CD4-positive, alpha-beta memory T cell (primary cell): ENCODE measurements at places on chromosomes 6 and 20. TPM values are rescaled to one million over a fixed set of nuclear protein-coding genes. Genes with fewer than 3 reads are reported as not detected.

The PRND gene
- not detected for polyA plus RNA-seq

The LST1 gene
- 34.8 TPM for polyA plus RNA-seq

DNA sequence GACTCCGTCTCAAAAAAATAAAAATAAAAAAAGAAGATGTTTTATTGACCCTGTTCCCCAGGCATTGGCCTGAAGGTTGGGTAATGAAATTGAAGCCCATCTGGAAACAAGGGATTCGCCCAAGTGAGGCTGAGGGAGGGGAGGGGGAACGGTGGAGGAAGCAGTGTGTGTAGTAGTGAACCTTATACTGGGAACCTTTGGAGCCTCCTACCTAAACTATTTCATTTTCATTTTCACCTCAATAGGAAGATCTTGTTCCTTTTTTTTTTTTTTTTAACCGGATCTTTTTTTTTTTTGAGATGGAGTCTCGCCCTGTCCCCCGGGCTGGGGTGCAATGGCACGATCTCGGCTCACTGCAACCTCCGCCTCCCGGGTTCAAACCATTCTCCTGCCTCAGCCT, 13.2 kb upstream of the ZBTB22 start:
- no peak for DNase-seq

- no peak for DNase-seq
Observed at GRCh38 chr6:156970595-156971112, 193.5 kb downstream of the ARID1B start.

DNA sequence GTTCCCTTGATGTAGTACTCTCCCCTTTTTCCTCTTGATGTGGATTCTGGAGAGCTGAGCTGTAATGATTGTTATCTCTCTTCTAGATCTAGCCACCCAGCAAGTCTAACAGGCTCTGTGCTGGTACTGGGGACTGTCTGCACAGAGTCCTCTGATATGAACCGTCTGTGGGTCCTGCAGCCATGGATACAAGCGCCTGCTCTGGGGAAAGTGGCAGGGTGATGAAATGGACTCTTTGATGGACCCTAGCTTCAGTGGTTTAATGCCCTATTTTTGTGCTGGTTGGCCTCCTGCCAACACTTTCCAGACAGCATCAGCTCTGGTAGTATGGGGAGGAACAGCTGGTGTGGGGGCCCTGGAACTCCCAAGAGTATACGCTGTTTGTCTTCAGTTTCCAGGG, 216.3 kb downstream of the ADGRG6 start:
- no peak for DNase-seq

- no peak for DNase-seq
Observed at GRCh38 chr6:47147836-47148344, 105.8 kb upstream of the ADGRF1 start.

- no peak for DNase-seq
Observed at GRCh38 chr6:149164199-149164750, 153.2 kb upstream of the TAB2 start.

DNA sequence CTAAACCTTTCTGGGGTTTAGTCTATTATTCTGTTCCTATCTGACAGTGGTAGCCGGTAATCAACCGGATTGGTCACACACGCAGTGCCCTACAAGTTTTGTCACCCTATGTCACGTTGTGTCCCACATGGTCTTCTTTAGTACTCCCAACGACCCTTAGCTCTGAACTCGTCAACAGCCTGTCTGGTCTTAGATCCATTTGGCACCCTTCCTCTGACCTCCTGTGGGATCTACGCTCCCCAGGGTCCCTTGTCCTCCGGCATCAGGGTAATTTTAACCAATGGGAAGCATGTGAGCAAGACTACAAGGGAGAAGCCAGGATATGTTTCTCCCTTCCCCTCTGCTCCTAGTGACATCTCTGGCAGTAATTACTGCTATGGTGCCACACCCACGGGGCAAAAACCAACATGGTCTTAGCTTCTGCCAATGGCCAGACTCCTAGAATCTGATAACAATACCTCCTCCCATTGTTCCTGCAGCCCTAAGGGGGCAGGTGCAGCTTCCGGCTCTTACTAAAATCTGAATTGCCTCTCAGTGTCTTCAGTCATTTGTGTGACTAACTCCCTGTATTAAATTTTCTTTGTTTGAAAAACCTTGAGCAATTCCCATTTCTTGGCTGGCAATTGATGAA, 56.6 kb downstream of the MAFB start:
- no peak for DNase-seq

The OR2H1 gene
- not detected for polyA plus RNA-seq

The DUSP15 gene
- polyA plus RNA-seq: not detected

The IBTK gene
- 16.4 TPM for polyA plus RNA-seq

DNA sequence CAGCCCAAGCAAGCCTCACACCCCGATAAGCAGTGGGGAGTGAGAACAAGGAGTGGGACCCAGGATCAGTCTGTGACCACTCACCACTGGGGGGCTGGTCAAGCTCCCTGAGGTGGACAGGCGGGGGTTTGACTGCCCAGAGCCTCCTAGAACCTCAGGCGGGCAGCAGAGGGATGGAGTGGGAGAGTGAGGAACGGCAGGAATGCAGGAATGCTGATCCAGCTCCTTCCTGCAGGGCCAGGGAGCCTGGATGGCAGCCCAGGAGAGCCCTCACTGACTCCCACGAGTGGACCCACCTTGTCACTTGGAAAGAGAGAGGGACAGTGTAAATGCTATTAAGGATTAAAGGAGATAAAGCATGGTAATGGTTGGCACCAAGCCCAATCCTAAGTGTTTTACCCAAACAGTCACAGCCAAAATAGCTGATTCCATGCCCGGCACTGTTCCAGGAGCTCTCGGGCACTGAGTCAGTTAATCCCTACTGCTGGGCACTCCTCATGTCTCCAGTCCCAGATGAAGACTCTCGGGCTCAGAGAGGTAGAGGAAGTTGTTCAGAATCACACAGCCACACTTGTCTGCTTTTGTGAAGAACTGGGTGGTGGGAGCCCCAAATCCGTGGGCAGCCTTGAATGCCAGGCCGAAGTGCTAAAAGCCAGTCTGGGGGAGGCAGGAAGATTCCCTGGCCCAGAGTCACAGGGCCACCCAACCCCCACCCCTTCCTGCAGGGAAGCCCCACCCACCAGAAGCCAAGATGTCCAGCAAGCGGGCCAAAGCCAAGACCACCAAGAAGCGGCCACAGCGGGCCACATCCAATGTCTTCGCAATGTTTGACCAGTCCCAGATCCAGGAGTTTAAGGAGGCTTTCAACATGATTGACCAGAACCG, 3.1 kb downstream of the MYL9 start:
- DNase-seq: no peak

DNA sequence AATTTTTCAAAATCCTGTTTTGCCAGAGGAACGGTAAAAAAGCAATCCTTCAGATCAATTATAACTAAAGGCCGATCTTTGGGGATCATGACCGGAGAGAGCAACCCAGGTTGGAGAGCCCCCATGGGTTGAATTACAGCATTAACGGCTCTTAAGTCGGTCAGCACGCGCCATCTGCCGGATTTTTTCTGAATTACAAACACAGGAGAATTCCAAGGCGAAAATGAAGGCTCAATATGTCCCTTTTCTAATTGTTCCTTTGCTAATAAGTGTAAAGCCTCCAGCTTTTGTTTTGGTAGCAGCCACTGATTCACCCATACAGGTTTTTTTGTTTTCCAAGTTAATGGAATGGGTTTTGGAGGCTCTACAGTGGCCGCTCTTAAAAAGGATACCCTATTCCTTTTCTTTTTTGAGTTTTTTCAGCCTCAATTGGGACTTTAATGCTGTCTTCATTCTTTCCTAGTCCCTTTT, 16.9 kb upstream of the PTCRA start:
- DNase-seq: peak; percentile 67

GRCh38 chr20:17905544-17905943, 63.0 kb downstream of the SNX5 start:
- DNase-seq: no peak
